ENCODE measurements at places on chromosomes 1 and 21.

DNA sequence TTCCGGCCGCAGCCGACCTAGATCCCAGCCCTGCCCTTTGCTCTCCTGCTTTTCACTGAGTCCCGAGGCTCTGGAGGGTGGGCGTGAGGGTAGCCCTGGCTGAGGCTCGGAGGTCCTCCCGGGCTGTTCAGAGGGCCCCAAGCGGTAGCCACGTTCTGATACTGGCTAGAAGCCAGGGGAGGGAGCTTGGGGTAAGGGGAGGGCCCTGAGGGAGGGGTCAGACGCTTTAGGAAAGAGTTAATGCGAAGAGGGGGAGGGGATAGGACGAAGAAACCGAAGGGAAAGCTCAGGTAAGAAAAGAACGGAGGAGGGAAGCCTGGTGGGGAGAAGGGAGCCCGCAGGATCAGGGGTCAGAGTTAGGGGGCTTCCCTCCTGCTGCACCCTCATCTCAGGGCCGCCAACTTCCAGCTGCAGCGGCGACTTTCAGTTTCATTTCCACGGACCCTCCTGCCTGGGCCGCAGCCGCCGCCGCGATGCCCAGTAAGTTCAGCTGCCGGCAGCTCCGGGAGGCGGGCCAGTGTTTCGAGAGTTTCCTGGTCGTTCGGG is at the start of gene MOV10:
MOV10 (plus strand) TSS at position 220 of the 546 bp plus-strand sequence; CDS start at position 474, 254 bp downstream.
- DNase-seq = peak; percentile 45

DNA sequence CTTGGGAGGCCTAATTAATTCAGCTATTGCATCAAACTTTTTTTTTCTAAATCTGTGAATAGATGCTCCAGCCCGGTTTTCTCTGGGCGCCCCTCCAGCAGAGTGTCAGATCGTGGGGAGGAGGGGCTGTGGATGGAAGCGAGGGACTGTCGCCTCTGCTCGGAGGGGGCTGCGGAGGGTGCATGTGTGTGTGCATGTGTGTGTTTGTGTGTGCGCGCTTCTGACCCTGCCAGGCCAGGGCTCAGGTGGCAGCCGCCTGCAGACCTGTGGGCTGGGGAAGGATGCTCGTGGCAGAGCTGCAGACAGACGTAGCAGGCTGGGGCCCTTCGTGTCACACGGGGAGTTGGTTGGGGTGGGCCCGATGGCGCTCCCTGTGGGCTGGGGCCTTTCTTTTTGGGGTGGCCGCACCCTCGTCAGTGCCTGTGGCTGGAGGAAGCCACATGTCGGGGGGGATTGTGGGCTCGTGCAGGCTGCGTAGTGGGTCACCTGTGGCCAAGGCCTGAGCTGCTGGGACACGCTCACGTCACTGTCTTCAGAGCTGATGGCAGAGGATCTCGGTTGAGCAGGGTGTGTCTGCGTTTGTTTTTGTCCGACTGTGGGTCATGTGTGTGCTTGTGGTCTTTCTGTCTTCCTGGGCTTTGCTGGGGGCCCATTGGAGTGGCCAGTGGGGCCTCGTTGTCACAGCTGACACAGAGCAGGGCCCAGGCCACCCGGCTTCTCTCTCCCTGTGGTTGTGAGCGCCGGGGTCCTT is 2.8 kb downstream of the SKI start:
- no peak for DNase-seq

- no peak for DNase-seq
Measured at GRCh38 chr1:3060127-3060526, 8.9 kb upstream of the PRDM16 start.

GRCh38 chr1:40896482-40896881 is 34.3 kb upstream of the CITED4 start:
- no peak for DNase-seq

- DNase-seq = no peak
Measured at GRCh38 chr1:206713910-206714312, 29.2 kb downstream of the MAPKAPK2 start.

GRCh38 chr1:169288011-169288414 is 79.6 kb downstream of the NME7 start:
- DNase-seq = no peak

GRCh38 chr1:3055051-3055450 is 14.0 kb upstream of the PRDM16 start:
- no peak for DNase-seq

GRCh38 chr1:118253053-118253915 is 68.3 kb upstream of the SPAG17 start:
- no peak for DNase-seq

GRCh38 chr1:66489972-66490601 is 43.9 kb upstream of the SGIP1 start:
- no peak for DNase-seq

DNA sequence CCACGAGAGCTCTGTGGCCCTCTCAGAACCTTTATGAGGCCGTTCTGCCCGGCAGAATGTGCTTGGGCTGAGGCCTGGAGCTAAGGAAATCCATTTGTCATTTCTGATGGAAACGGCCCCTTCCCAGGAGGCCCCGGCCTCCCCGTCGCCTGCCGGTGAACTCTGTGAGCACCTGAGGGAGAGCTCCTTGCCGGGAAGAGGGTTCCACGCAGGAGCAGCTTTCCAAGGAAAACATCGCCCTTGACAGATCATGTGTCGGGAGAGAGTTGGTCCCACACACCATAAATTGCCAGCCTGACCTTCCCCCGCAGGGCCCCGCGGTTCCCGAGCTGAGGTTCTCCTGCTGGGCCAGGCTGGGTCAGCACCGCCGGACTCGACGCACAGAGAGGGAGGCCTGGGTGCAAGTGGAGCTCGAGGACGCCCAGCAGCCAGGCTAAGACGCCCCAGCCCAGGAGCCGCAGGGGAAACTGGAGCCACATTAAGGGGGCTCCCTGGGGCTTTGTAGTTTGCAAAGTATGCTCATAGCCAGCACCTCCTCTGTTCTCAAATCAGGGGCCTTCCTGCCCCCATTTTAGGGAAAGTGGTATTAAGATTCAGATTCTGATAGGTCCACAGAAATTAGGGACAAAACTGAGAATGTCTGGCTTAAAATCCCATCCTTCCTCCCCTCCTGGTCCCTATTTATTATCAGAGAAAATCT is 239.5 kb downstream of the FOXD2 start:
- no peak for DNase-seq

DNA sequence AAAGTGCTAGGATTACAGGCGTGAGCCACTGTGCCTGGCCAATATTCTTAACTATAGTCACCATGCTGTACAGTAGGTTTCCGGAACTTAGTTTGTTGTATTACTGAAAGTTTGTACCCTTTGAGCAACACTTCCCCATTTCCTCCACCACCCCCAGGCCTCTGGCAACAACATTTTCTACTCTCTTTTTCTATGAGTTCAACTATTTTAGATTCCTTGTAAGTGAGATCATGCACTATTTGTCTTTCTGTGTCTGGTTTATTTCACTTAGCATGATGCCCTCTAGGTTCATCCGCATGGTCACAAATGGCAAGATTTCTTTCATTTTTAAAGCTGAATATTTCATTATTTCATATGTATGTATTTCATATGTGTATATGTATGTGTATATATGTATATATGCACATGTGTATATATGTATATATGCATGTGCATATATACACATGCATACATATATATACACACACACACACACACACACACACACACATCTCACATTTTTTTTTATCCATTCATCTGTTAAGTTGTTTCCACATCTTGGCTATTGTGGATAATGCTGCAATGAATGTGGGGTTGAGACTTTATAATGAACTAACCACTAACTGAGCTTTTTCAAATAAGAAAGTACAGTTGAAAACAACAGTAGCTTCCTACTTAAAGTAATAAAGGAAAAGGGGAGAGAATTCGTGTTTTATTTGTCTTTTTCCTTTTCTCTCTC is 256.8 kb upstream of the C1orf105 start:
- no peak for DNase-seq

DNA sequence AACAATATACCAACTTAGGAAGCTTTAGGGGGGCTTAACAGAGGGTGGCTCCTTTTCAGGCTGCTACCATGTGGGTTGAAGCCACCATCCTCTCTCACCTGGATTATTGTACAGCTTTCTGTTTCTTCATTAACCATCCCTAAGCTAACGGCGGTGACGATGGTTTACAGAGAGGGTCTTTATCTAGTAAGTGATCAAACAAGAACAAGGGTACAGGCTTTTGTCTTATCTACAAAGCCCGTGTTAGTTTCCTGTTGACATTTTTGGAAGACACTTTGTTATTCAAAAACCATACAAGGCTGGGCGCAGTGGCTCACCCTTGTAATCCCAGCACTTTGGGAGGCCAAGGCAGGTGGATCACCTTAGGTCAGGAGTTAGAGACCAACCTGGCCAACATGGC is 20.4 kb downstream of the SLC25A33 start:
- no peak for DNase-seq

GRCh38 chr1:224435318-224435763 is 744 bp upstream of the WDR26 start:
- no peak for DNase-seq

GRCh38 chr1:68470388-68470970 is 20.7 kb upstream of the RPE65 start:
- no peak for DNase-seq

GRCh38 chr1:91221017-91221416 is 183.6 kb downstream of the HFM1 start:
- no peak for DNase-seq

DNA sequence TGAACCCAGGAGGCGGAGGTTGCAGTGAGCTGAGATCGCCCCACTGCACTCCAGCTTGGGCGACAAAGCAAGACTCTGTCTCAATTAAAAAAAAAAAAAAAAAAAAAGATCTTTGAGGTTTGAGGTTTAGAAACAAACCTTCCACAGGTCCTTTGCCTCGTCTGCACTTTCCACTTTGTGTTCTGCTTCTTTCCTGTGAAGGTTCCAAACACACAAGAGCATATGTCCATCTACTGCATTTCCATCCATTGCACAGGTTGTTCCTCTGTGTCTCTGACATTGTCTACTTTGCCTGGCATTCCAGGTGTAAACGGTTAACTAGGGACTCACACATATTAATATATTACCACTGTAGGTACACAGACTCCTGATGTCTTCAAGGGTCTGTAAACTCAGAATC is 40.1 kb downstream of the DSTYK start:
- DNase-seq = no peak

DNA sequence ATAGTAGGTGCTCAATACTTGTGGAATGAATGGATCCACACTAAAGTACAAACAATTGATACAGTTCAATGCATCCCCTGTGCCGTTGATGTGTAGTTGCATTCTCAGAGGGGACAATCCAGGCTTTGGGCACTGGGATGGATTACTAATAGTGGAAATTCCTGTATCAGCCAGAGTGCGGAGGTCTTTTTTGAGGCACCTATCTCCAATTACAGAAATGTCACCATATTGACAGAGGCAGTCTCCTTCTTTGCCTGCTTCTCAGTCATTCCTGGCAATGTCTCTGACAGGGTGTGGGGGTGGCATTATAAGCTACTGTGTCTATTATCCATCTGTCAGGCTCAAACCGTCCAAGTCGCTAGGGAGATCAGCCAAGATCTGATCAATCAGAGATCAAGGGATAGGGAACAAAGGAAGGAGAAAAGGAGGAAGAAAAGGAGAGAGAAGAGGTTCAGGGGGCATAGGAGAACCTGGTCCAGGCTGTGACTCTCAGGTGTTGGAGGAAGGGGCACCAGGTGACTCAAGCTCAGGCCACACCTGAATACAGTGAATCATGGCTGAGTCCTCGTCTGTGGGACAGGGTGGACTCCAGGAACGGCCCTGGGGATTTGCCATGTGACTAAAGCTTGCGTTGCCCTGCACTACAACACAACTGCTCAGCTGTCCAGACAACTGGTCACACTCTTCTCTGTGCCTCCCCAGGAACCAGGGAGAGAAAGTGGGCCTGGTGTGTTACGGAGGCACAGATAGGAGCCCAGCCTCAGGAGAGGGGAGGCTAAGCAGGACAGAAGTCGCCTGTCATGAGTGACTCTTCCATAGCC is 3.4 kb upstream of the LAMB3 start:
- DNase-seq = no peak

DNA sequence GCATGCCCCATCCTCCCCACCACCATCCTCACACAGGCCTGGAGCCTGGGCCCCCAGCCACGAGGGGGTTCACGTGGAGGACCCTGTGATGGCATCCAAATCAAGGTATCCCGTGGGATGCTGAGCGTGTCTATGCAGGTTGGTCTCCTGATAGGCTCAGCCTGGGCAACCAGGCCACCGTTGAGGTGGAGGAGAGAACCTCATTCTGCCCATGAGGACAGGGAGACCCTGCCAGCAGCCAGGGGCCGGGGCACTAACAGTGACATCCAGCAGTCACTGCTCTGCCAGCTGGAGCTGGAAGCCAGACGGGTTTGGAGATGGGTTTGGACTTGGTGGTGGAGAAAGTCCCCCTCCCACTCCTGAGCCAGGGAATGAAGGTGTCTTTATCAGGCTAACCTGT is 582.8 kb downstream of the MATN1 start:
- no peak for DNase-seq

DNA sequence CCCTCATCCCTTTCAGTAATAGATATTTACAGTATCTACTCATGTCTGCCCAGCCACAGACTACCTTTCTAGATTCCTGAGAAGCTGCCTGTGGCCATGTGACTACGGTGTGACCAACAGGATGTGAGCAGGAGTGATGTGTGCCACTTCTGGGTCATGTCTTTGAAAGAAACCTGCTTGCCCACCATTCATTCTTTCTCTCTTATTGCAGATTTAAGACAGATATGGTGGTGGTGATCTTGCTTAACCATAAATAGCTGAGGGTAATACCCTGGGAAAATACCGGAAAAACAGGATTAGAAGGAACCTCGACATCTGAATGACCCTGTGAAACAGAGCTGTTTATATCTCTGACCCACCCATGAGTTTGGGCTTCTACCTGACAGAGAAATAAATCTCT is 41.6 kb upstream of the GUCA2A start:
- DNase-seq = no peak

- DNase-seq = no peak
Measured at GRCh38 chr1:157001304-157001703, 44.2 kb downstream of the ARHGEF11 start.

GRCh38 chr1:21335750-21336224 is 45.5 kb upstream of the ECE1 start:
- DNase-seq = no peak

DNA sequence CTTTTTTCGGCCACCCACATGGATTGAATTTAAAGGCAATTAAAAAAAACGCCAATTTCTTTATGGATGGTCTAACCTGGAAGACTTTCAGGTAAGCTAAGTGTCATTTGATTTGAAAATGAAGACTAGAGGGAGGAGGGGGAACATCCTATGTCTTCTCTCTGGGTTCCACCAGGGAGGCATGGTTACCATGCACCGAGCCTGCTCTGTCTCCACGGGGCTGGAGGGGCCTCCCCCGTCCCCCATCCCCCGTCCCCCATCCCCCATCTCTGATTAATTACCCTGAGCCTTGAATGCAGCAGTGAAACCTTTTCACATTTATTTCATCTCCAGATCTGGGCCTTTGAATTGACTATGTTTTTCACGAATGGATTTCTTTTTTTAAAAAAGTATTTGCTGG is 135.1 kb downstream of the TLR5 start:
- no peak for DNase-seq

DNA sequence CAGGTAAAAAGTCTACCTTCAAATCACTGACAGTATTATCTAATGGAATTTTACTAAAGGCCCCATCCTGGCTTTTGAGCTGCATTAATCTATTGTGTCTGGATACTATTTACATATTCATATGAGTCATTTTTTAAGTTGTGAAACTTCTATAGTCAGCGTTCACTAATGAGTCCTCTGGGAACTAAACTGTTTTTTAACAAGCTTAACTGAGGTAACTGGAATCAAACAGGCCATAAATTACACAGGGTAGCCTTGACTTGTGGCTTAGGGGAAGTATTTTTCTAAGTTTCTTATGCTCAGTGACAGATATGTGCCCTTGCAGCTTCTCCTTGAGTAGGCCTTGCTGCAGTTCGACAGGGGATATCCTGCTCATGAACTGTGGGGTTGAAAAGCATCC is 68.8 kb downstream of the JMJD4 start:
- DNase-seq = no peak

All from stimulated activated CD4-positive, alpha-beta T cell treated with anti-CD3 and anti-CD28 coated beads, Interleukin-2, amount 100 ng/mL, for 4 hours (primary cell).